ENCODE measurements at places on chromosomes 7 and 10.

DNA sequence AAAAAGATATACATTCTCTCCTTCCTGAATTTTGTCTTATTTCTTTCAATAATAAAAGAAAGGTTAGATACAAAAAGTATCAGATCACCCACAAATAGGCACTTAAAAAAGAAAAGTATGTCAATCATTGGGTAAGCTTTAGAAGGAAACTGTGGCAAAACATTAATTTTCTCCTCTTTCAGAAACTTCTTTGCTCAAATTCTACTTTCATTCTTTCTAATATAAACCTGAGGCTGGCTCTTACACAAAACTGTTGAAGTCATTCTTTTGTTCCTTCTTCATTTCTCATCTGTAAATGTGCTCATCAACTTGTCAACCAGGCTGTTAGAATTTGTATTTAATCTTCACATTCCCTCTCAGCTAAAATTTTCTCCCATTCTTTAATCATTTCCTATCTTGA, 124.6 kb downstream of the LRRN3 start:
- no peak for DNase-seq

- DNase-seq, result no peak
Measured at GRCh38 chr10:51524041-51524440, 175.4 kb downstream of the CSTF2T start.

DNA sequence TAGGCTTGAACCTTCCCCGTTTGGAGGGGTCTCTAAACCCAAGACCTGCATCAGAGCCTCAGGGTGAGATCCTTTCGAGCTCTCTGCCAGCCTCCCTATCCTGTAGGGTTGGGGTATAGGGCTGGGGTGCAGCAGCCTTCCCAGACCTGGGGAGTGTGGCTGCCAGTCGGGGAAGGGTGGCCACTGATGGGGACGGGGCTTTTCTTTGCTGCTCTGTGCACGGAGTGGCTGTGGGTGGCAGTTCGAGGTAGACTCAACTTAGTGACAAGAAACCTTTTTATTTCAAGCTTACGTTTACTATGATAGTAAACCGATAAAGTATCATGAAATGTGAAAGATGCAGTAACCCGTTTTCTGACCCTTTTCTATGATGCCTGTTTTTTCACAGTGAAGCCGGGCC, 13.0 kb downstream of the ZNF316 start:
- DNase-seq, result no peak

- no peak for DNase-seq
Measured at GRCh38 chr10:30705101-30705624, 75.6 kb upstream of the LYZL2 start.

Data from left renal pelvis (tissue), 4 donors.